COLO829 (cell line): ENCODE measurements at places on chromosomes 12 and 14.

DNA sequence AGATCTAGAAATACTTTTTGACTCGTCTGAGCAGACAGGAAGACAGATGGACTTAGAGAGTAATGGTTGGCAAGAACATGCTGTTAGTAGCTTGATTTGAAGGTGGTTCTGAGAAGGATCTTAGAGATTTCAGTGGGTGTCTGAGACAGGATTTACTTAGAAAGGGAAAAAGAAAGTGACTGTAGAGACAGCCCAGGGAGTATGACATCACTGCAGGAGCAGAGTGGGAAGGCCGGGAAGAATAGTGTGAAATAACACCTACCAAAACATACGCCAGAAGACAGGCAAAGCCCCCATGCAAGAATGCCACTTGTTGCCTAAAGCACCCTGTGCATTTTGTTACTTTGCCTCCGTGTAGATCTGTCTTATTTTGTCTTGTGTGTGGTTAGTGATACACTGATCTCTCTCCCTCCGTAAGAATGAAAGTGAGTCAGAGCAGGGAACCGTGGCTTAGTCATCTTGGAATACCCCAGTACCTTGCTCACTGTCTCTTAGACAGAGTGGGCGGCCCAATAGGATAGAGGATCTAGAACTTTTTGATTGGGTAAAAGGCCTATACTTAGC is 161.3 kb upstream of the IFNG-AS1 start:
- peak; percentile 58 for DNase-seq

DNA sequence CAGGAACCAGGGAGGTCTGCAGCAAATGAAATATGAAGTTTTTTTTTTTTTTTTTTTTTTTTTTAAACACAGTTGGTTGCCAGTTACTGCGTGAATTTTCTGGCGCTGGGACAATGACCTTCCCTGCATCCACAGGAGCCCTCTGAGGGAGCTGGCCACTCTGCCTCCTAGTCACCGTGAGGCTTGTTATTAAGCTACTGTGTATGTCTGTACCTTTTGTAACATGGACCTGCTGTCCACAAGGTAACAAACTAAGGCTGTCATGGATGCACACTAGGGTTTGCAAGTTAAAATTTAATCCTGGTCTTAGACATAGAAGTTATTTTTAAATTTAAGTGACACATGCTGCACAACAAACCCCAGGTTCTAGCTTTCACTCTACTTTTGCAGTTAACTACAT is 211.0 kb downstream of the SSPN start:
- no peak for DNase-seq

DNA sequence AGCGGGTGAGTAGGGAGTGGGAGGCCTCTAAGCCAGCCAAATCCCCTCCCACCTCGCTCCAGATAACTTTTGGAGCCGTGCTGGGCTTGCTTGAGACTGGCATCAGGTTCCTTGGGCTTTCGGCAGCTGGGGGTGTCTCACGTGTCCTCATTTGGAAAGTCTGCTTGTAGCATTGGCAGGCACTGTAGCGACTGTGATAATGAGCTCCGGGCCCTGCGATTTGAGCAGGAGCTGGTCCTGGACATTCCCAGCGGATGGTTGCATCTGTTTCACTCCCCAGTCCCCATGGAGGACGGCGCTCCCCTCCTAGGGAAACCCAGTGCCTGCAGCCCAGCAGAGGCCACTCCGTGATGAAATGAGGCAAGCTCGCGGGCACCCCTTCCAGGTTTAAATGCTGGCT is 49.4 kb downstream of the DGLUCY start:
- no peak for DNase-seq

DNA sequence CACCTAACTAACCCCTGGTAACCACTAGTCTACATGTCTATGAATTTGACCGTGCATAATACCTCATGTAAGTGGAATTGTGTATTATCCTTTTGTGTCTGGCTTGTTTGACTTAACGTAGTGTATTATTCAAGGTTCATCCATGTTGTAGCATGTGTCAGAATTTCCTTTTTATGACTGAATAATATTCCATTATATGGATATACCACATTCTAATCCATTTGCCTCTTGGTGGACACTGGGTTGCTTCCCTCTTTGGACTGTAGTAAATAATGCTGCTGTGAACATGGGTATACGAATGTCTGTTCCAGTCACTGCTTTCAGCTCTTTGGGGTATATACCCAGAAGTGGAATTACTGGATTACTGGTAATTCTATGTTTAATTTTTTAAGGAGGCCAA is 3.3 kb downstream of the SNRPF start:
- DNase-seq = no peak

- no peak for DNase-seq
Measured at GRCh38 chr14:34633742-34634141, 3.8 kb upstream of the SNX6 start.

GRCh38 chr14:39581474-39581873 is 149.2 kb upstream of the FBXO33 start:
- DNase-seq = no peak

GRCh38 chr14:30088620-30089019 is 161.0 kb upstream of the PRKD1 start:
- DNase-seq = no peak

- no peak for DNase-seq
Measured at GRCh38 chr12:2456122-2456812, 338.5 kb upstream of the FKBP4 start.

- no peak for DNase-seq
Measured at GRCh38 chr12:119828300-119828699, 48.8 kb downstream of the CIT start.

DNA sequence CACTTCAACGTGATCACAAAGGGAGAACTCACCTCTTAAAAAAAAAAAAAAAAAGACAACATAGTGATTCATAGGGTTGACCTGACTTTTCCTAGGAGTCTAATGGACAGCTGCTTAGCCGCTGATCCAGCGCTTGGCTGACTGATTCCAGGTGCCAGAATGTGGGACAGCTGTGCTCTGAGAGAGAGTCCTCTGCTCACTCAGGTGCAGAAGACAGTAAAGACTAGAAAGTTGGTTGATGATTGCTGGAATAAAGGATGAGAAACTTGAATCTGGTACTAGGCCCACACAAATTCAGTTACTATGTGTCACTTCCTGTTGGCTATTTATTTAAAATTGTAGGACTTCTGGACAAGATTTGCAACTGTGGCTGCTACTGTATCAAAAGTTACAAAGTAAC is 229.4 kb downstream of the CHST11 start:
- DNase-seq = no peak

- DNase-seq = no peak
Measured at GRCh38 chr14:24701062-24701461, 67.1 kb upstream of the GZMB start.

DNA sequence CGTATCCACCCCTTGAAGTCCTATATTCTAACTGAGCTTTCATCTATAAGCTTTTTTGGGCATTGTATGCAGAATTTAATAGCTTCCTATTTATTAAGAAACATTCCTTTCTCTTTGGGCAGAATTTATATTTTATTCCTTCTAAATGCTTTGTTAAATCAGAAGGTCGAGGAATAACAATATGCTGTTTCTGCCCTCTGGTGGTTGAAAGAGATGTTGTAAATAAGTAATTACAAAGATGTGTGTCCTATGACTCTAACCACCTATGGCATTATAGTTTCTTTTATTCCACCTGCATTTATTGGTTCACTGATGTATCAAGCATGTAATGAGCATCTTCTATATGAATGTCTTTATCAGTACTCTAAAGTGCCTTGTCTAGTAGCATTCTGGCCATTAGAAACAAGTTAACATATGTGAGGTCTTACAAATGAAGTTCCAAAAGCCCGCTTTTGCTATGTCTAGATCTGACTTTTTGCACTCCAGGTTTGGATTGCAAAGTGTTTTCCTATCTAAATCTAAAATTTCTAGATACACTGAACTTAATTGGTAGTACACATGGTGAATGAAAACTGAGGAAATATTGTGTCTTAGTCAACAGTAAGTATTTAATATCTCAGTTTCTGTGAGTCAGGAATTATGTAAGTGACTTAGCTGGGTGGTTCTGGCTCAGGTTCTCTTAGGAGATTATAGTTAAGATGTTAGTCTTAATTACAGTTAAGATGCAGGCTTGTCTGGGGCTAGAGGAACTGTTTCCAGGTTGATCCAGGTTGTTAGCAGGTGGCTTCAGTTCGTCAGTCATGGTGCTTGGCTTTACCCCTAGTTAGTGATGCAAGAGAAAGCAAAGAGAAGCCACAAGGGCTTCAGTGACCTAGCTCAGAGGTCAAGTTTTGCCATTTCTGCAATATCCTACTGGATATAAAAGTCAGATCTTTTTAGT is 57.5 kb downstream of the PLEKHA5 start:
- DNase-seq = peak; percentile 42

DNA sequence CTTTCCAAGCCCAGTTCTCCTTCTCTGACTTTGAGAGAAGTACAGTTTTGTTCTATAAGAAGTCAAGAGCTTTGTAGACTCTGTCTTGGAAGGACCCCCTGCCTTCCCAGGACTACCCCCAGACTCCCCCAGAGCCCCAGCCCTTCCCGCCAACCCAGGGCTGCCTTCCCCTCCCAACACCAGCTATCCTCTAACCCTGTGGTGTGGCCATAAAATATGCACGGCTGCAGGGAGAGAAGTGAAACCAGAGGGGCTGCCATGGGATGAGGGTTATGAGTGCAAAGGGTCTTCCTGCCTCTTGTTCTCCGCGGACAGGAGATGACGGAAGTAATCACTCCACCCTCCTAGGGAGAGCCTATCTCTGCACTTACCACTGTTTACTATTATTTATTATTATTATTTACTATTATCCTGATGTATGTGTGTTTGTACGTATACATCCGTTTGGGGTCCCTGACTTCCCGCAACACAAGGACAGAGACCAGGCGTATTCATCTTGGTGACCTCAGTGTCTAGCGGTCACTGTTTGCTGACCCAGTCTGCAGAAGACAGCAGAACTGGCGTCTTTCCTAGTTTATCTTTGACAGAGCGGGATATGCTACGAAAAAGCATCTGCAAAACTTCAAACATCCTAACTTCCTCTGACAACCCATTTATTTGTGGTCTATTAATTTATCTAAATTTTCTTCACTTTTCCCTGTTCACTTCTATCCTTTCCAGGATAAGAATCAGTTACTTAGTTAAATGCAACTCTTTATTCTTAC is 3.5 kb upstream of the SCNN1A start:
- DNase-seq = no peak

DNA sequence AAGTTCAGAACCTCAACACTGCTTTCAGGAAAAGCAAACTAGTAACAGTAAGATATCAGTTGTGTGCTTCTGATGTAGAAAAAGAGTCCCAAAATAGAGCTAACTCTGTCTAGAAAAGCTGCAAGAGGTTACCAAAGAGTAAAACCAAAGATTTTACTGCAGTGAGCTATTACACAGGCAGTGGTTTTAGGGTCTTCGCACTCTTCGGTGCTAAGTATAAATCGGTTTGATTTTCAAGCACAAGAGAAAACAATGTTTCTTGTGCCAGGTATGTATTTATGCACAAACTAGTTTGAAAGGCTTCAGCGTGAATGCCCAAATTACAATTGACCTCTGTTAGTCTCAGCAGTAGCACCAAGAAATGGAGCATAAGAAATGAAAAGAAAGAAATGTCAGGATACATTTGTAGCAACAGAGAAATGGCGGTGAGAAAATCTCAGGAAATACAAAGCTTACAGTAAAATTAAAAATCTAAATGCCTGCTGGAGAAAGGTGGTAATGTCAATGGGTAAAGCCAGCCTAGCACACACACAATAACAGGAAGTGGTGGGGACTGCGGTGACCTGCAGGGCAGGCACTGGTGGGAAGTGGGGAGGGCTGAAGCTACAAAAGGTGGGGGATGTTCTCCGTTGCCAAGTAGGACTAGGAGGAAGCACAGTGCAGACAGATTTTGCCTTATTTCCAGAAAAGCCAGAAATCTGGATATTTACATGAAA is 18.0 kb upstream of the DYRK2 start:
- no peak for DNase-seq

GRCh38 chr12:31263661-31264060 is 62.3 kb downstream of the SINHCAF start:
- no peak for DNase-seq

DNA sequence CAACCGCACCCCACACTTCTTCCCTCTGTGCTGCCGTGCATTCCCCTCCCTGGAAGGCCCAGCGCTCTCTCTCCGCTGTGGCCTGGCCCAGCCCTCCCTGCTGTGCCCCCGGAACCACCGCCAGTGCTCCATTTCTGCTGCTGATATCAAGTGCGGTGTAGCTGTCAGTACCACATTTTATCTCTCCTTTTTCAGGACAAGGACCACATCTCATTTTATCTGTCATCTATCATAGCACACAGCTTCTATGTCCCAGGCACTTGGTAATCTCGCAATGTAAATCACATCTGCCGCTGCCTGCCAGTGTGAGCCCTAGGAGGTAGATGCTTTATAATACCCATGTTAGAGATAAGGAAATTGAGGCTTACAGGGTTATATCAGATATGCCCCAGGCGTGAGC is 18.3 kb downstream of the IL31 start:
- no peak for DNase-seq

DNA sequence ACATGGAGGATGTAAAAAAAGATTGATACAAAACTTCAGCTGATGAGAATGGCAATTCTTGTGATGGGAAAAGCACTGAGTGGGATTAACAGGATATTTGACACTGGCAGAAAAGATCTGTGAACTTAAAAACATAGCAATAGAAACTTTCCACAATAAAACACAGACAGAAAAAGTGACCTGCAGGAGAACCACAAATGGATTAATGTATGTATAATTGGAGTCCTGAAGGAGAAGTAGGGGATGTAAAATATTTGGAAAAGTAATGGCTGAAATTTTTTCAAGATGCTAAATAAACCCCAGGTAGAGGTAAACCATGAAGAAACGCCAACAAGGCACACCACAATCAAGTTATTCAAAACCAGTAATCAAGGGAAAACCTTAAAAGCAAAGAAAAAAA is 130.8 kb upstream of the C14orf180 start:
- no peak for DNase-seq

- DNase-seq = no peak
Measured at GRCh38 chr12:54393207-54393609, 8.7 kb upstream of the ZNF385A start.

DNA sequence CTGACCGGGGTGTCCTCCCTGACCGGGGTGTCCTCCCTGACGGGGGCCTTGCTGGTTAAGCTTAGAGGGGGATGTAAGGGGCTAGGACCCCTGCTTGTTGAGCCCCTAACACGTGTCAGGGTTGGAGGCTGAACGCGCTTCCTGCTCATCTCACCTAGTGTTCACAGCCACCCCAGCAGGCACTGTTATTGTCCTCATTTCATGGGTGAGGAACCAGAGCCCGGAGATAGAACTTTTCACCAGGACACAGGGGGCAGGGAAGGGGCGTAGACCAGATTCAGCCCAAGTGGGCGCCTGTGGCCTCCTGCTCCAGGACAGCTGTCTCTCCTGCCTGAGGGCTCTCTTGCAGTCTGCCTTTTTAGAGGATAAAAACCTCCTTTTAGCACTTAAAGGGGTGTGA is 236.3 kb downstream of the GLT1D1 start:
- DNase-seq = no peak

- no peak for DNase-seq
Measured at GRCh38 chr12:85089792-85090191, 53.6 kb downstream of the LRRIQ1 start.

DNA sequence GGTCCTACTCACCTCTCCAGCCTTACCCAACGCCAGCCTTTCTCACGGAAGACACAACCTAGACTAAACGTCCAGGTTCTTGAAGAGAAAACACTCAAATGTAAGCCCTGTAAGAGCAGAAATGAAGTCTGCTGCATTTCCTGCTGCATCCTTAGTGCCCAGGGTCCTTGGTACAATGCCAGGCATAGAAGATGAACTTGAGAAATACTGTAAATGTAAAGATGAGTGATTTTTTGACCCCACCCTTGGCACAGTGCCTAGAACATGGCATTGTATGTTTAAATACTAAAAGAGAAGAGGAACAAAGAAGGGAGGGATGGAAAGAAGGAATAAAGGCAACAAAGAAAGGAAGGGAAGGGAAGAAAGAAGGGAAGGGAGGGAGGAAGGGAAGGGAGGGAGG is 514.6 kb downstream of the MED13L start:
- no peak for DNase-seq

- no peak for DNase-seq
Measured at GRCh38 chr12:114001511-114002340, 35.6 kb upstream of the RBM19 start.
